ENCODE measurements at places on chromosomes 12 and 14.

DNA sequence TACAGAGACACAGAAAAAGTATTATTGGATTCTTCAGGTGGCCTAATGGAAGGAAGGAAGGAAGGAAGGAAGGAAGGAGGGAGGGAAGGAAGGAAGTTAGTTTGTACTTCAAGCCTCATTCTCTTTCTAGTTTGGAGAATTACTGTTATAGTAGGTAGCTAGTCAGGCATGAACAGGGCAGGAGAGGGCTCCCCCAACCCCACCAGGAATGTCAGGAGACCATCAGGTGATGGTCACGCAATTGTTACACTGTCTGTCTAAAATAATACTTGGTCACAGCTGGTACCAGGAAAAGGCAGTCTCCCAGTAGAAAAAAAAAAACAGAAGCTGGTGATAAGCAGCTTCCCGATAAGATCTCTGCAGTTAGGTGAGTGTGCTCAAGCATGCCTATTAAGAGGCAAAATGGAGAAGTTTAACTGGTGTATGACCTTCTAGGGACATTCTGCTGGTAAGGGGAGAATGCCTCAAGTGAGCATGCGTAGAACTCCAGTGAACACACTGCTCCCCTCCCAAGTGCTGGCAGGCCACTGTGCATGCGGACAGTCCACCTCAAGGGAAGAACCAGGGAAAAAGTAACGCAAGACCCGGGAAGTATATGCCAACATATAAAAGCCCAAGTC lies 358.4 kb upstream of the SOX5 start:
- DNase-seq: no peak

DNA sequence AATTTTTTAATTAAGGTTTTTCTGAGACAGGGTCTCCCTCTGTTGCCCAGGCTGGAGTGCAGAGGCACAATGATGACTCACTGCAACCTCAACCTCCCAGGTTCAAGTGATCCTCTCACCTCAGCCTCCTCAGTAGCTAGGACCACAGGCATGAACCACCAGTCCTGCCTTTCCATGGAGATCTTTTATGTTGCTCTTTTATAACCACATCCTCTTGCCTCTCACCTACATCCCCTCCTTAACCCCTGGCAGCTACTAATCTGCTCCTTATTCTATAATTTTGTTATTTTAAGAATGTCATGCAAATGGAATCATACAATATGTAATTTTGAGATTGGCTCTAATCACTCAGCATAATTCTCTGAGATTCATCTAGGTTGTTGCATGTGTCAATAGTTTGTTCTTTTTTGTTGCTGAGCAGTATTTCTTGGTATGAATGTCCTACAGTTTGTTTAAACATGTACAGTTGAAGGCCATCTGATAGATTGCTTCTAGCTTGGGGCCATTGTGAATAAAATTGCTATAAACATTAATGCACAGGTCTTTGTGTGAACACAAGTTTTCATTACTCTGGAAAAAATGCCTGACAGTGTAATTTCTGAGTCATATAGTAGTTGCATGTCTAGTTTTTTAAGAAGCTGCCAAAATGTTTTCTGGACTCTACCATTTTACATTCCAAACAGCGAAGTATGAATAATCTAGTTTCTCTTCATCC lies 249.2 kb upstream of the AMIGO2 start:
- DNase-seq: no peak

DNA sequence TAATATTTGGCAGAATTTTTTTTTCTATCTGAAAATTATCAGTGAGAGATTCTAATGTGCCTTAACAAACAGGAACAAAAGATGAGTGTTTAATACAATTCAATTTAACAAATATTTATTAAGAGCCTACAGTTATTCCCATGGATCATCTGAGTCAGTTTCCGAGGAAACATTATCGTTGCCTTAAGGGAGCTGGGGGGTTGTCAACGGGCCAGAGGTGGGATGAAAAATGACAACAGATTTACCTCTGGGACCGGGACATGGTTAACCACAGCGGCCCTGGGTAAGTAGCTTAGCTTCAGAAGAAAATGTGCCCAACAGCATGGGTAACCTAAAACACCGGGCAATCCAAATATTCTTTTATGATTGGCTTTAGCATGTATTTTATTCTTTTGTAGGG lies 113.6 kb downstream of the DAD1 start:
- DNase-seq: no peak

DNA sequence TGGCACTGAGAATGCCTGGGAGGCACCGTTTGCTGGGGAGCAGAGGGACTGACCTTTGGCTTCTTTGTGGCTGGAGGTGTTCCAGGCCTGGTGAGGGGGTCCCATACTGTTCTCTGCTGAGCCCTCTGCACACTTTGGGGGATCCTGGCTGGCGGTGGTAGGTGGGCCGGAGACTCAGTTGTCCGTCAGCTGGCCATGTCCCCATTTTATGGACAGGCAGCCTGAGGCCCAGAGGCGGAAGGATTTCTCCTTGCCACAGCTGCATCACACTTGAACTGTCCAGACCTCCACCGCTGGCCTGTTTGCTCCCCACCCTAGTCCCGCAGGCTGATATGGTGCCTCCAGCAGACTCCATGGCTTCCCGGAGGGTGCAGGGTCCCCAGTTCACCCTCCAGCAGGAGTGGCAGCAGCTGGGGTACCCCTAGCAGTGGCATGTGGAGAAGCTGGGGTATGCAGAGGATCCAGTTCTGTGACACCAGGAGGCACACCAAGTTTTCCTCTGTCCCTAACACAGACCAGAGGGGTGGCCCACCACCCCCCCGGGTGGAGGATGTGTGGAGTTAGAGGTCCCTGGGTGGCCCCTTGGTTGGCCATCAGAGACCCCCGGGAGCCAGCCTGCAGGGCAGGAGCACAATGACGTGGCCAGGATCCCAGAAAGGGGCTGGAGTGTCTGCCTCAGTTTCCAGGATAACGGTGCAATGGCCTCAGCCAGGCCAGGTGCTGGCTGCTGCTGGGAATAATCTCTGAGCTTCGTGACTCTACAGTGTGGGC lies 14.8 kb downstream of the SLC25A29 start:
- DNase-seq: no peak

DNA sequence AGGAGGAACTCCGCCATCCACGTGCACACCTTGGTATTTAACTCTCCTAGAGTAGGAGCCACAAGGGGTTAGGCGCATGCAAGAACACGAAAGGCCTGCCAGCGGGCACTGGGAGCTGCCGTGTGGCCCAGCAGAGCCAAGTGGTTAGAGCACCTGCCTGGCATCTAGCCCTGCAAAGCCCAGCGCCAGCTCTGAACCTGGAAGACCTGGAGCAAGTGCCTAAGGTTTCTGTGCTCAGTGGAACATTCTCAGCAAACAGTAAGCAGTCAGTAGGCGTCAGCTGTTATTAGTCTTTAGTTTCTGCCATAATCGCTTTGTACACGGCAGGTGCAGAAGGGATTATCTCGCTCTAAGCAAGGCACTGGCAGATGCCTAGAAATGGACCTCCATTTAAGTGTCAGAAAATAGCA lies 55.4 kb downstream of the SETD3 start:
- no peak for DNase-seq

DNA sequence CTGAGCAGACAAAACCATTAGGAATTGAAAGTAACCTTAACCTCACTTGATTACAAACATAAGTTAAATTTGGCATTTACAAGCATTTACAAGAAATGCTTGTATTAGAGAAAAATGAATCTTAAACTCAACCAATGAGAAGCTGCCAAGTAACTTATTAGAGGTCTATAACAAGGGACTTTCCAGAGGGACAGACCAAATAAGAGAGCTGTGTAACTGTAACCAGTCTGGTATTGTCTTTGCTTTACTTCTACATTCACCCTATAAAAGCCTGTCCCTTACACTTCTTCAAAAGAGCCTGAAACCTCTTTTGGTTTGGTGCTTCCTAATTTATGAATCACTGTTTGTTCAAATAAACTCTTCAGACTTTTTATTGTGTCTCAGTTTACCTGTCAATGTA lies 450.0 kb upstream of the FAR2 start:
- DNase-seq: no peak

- DNase-seq: no peak
These were observed 87.3 kb downstream of the TTC7B start for GRCh38 chr14:90728951-90729350.
